ELF-1 (cell line): ENCODE measurements at places on chromosomes 13 and 19.

DNA sequence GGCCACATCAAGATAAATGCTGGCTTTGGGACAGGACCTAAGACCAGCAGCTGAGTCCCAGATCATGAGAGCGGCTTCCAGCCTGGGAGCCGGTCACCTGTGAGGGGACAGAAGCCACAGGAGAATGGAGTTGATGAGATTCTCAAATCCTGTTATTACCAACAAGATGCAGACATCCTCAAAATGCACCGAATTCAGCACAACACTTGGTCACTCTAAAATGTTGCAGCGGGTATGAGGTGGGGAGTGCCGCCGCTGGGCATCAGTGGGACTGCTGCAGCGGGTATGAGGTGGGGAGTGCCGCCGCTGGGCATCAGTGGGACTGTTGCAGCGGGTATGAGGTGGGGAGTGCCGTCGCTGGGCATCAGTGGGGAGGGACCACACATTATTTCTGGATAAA lies 21.2 kb downstream of the RANBP3 start:
- no peak for DNase-seq

DNA sequence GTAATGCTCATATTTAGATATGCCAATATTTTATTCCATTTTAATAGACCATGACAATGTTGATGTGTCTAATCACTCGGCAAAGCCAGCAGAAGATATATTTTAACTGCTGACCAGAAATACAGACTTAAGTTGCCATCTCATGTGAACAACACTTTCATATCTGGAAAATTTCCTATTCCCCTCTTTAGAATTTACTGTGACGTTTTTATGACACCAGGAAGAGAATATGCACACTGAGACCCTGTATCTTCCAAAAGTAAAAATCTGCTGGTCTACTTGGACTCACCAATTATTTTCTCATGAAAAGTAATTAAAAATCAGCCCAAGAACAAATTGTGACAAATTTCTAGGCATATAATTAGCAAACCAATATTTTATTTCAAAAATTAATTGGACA lies 2.1 kb downstream of the PROSER1 start:
- no peak for DNase-seq

DNA sequence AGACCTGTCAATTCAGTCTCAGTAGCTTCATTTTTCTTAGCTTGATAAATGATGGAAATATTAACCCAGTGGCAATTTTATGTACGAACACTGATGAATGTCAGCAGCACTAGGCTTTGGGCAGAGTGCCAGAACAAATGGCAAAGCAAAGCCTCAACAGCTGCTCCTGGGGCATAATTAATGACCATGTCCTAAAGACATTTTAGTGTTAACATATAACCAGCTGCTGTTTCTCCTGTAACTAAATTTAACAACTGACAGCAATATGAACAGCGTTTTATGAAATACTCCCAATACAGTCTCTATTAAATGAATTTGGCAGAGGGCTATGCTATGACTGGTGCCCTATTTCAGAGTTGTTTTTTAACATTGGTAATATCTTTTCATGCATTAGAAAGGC lies 47.1 kb downstream of the ZNF568 start:
- no peak for DNase-seq

DNA sequence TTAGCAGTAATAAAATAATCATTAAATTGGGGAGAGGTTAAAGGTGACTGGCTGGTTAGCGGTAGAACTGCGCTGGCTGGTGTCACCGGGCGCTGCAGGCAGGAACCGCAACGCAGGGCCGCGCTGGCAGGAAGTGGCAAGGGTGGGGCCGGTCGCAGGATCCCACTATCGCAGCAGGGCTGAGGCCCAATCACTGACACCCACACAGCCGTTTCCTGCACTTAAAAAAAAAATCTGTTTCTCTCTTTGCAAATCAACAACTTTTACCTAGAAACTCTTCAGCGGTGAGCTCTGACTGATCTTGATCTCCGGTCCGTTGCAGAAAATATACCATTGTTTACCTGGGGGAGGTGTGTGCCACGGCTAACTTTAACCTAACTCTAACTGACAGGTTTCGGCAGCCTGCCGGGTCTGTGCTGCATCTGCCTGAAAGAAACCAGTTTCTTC lies 46.9 kb downstream of the KLF2 start:
- DNase-seq: no peak

DNA sequence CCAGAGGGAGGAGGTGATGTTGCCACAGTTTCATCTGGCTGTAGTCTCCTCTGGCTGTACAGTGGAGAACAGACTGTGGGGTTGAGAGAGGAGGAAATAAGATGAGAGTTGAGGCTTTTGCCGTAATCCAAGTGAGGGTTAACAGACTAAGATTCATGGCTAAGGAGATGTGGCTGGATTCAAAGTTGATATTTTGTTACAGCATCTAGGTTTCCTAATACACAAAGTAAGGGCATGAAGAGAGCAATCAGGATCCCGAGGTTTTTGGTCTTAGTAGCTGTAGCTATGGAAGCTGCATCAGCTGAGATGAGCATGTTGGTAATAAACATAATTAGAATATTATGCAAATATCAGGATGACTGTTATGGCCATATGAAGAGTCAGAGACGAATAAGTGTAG lies 1.4 kb downstream of the ZNF776 start:
- DNase-seq: no peak

- DNase-seq: no peak
Observed at GRCh38 chr13:29418026-29418425, 177.5 kb downstream of the SLC7A1 start.

- DNase-seq: no peak
Observed at GRCh38 chr13:41941174-41941573, 19.7 kb downstream of the VWA8 start.

GRCh38 chr19:46386996-46387712 lies 26.2 kb downstream of the CCDC8 start:
- no peak for DNase-seq

- DNase-seq: no peak
Observed at GRCh38 chr13:99665711-99666110, 164.4 kb downstream of the TM9SF2 start.

DNA sequence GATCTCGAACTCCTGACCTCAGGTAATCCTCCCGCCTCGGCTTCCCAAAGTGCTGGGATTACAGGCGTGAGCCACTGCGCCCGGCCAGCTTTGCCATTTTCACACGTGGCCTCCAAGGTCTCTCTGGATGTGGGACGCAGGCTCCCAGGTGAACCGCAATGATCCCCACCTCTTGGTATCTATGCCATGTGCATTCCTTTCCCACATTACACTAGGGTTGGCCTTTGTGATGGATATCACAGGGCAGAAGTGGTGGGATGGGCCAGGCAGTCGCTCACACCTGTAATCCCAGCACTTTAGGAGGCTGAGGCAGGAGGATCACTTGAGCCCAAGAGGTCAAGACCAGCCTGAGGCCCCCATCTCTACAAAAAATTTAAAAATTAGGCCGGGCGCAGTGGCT lies 22.4 kb downstream of the FGF21 start:
- DNase-seq: peak; percentile 38

DNA sequence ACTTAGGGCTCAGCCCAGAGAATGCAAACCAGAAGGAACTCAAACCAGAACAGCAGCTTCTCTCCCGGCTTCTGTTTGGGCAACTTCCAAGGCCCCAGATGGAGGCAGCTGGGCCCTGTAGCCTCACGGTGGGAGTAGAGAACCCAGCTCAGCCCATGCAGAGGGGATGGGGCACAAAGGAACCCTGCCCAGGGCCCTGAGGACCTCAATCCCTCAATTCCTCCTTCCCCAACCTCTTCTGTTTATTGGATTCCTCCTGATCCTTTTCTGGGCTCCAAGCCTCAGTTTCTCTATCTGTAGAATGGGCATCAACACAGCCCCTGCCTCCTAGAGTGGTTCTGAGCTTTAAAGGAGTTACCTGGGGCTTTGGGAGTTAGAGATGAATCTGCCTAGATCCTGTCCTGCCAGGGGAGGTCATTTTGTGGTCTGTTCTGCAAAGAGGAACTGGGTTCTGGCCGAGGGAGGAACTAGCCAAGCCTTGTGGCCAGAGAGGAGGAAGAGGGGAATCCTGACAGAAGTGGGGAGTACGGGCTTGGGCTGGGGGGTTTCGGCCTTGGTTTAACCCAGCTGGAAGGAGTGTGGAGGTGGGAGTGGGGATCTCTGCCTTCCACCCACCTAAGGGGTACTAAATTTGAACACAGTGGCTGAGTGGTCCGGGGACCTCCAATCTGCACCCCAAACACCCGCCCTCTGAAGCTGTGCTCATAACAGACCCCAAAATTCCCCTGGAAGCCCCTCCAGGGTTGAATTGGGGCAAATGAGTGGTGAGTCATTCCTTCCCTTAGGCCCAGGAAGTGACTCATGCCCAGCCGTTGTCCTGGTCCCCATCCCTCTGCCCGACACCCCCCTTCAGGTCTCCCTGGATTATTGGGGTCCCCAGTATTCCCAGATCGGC lies 2.7 kb downstream of the ADGRE5 start:
- DNase-seq: no peak

DNA sequence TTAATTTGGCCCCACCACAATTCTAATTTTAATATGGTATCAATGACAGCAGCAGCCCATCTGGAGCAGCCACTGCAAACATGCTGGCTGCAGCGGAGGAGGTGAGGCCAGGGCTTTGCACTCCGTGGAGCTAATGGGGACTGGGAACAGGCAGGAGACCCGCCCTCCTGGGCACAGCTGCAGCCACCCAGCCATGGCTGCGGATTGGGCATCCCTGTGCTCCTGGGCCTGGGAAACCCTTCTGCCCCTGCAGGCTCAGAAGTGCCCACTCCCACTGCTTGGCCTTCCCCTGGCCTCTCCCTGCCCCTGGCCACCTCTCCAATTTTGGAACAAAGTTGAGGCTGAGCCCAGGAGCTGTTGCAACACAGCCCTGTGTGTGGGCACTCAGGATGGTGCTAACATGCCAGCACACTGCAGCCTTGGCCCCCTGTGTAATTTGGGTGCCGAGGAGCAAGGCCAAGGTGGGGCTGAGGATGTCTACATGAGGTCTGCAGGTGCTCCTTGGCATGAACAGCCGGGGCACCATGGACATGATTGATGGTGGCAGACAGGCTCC lies 123.6 kb downstream of the PCDH9 start:
- no peak for DNase-seq

- DNase-seq: no peak
Observed at GRCh38 chr19:39679056-39679790, 23.5 kb downstream of the LGALS16 start.

GRCh38 chr13:50222569-50223332 lies 207.5 kb downstream of the KCNRG start:
- DNase-seq: no peak

DNA sequence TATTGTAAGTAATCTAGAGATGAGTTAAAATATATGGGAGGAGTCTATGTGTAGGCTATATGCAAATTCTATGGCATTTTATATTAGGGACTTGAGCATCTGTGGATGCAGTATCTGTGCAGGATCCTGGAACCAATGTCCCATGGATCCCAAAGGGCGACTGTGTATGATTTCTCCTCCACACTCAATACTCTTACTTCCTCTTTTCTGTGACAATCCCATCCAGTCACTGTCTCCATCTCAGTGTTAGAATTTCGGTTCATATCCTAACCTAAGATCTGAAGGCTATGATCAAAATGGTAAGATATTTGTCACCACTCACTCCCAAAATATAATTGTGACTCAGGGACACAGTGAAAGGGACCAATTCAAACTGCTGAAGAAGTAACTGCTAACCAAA lies 15.1 kb upstream of the ZNF599 start:
- DNase-seq: no peak
